ENCODE measurements at places on chromosomes 7 and 10.

DNA sequence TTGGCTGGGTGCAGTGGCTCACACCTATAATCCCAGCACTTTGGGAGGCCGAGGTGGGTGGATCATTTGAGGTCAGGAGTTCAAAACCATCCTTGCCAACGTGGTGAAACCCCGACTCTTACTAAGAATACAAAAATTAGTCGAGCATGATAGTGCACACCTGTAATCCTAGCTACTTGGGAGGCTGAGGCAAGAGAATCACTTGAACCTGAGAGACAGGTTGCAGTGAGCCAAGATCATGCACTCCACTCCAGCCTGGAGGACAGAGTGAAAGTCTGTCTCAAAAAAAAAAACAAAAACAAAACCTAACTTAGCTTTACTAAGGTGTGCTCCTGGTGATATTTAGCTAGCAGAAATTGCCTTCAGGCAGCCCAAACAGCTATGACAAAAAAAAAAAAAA lies 24.3 kb upstream of the VDAC2 start:
- no peak for DNase-seq

DNA sequence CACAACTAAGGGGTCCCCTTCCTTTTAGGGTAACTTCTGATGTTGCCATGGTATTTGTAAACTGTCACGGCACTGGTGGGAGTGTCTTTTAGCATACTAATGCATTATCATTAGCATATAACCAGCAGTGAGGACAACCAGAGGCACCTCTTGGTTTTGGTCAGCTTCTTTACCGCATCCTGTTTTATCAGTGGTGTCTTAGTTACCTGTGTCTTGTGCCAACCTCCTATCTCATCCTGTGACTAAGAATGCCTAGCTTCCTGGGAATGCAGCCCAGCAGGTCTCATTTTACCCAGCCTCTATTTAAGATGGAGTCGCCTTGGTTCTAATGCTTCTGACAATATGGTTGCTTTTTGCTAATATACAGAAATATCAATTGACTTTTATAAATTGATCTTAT lies 54.9 kb downstream of the AHCYL2 start:
- peak; percentile 51 for DNase-seq

DNA sequence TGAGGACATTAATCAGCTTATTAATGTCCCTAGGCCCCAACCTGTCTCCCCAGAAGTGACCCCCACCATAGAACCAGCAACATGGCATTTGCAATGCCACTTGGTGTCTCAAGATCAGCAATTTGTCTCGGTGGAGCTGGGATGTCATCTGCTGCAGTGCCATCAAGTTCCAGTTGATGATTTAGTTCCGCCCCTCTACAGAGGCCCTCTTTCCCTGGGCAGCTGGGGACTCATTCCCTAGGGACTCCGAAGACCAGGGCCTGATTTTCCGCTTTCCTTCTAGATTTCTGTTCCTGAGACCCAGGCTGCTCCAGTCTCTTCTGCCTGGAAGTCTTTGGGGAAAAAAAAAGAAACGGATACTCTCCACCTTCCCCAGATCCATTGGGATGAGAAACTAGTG lies 122.5 kb upstream of the NANOS1 start:
- DNase-seq: no peak

DNA sequence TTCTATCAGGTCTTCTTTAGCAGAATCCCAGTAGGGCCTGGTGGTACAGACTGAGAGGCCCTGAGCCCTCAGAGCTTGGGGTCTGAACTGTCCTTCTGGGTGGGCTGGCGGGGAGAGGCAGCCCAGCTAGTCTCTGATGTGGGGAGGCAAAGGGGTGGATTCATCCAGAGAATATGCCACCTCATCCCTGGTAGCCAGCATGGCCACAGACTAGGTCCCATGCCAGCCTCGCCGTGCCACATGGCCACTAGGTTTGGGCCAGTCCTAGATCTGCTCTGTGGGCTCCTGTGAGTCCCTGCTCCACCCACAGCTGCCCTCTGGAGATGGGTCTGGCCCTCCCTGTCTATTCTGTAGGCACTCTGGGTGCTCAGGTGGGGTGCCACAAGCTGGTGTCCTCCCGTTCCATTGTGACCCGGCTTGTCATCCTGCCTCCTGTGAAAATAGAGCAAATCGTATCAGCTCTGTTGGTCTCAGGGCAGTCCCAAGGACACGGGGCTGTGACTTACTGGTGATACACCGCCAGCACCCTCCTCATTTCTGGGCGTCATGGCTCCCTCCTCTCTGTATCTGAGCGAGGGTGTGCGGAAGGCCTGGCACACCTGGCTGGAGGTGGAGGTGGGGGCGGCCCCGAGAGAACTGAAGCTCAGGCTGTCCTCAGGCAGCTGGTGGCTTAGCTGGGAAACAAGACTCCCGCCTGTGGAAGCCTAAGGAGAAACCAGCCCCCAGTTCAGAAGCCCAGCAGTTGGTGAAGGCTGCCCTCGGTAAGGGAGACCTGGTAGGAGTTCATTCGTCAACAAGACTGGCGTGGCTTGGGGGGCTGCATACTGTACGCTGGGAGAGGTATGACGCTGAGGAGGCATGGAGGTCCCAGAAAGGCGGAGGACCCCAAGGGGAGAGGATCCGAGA lies 33.3 kb downstream of the UNC5B start:
- no peak for DNase-seq

GRCh38 chr10:81426722-81427121 lies 448.3 kb upstream of the NRG3 start:
- DNase-seq: no peak

GRCh38 chr10:115335366-115335765 lies 242.2 kb downstream of the ATRNL1 start:
- DNase-seq: peak; percentile 60

DNA sequence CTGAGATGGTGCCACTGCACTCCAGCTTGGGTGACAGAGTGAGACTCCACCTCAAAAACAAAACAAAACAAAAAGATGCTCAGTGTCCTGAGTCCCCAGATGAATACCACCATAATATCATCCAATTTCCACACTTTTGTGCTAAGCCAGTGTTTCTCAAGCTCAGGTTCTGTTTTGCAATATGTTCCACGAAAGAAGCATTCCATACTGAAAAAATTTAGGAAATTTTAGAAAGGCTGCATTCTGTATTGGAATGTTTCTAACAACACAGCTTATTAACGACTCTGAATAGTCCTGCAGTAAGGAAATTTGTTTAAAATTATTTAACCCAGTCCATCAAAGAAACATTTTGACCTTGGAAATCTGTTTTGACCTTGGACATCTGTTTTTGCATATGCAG lies 142.4 kb downstream of the EPC1 start:
- no peak for DNase-seq

- DNase-seq: no peak
Measured at GRCh38 chr7:25304691-25305090, 76.4 kb upstream of the NPVF start.

- no peak for DNase-seq
Measured at GRCh38 chr7:68173513-68173912, 1176.9 kb downstream of the TYW1 start.

DNA sequence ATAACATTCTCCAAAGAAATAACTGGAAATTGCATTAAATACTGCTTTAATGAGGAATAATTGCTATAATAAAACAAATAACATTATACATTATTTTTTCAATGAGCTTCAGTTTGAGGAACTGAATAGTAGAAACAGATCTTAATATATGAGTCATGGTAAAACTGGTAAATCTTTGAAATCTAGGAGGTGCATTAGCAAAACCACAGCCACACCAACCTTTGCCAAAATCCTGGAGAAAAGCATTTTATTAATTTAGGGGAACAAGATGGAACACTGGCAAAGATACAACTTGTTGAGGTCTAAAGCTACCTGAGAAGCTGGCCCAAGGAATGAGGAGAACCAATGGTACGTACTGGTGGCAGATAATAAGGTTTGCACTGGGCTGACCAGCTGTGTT lies 5.4 kb upstream of the ASL start:
- no peak for DNase-seq

- no peak for DNase-seq
Measured at GRCh38 chr7:126079151-126079550, 1149.5 kb upstream of the POT1 start.

DNA sequence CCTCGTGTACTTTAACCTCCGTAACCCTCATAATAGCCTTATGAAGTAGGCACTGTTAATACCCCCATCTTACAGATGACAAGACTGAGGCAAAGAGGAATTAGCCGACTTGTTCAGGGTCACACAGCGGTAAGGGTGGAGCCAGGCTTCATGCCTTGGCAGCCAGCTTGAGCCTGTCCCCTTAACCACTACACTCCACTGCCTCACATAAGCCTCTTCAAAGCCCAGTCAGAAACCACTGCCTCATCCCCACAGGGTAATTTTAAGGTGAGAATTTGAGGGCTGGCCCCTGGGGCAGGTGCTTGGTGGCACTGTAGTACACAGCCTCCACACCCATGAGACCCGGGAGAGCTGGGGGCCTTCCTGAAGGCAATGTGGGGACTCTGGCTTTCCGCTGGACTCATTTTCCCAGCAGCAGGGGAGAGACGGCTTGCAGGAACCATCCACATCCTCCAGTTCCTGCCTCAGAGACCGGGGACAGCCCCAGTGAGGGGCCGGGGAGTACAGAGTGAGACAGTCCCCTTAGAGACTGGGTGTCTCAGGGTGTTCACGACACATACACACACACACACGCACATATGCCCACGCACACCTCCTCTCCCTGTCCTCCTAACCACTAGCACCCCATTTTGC lies 7.6 kb upstream of the C10orf105 start:
- no peak for DNase-seq

DNA sequence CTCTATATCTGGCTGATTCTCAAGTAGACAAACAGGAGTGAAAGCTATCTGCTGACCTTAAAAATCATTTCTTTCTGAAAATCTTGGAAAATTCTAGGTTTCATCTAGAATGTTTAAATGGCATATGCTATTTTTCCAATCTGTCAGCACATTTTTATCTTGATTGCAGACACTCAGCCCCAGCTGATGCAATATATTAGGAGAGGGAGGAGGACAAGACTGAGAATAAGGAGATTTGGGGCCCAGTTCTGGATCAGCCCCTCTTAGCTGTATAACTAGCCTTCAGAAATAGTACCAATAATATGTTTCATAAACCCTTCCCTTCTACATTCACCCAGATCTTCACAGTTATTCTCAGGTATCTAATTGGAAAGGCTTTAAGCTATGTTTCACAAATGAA lies 131.2 kb downstream of the HDAC9 start:
- DNase-seq: no peak

- no peak for DNase-seq
Measured at GRCh38 chr10:11118686-11119085, 101.0 kb downstream of the CELF2 start.

- no peak for DNase-seq
Measured at GRCh38 chr10:35639021-35639727, 2.9 kb downstream of the FZD8 start.

GRCh38 chr10:28343252-28343651 lies 40.4 kb upstream of the MPP7 start:
- DNase-seq: no peak

DNA sequence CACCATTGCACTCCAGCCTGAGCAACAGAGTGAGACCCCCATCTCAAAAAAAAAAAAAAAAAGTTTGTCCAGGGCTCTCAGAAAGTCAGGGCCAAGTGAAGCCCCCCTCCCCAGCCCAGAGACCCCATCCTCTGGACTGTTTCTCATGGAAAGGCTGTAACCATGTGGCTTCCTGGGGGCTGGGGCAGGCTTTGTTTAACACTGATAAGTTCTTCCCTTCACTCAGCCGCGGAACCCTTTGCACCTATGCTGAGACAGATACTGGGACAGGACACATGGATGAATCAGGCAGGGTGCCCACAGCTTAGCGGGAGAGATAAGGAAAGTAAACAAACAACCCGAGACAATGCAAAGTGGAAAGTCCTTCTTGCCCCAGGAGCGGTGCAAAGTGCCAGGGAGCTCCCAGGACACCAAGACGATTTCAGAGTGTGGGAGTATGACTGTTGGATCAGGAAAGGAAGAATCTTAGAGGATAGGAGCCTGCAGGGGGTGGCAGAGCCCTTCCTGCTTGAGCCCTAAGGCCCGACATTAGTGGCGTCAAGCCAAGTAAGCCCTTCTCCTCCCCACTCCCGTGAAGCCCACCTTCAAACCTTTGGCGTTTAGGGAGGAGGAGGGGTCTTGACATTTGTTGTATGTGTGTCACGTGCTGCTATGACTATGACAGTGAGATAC lies 11.6 kb downstream of the MLXIPL start:
- DNase-seq: no peak

DNA sequence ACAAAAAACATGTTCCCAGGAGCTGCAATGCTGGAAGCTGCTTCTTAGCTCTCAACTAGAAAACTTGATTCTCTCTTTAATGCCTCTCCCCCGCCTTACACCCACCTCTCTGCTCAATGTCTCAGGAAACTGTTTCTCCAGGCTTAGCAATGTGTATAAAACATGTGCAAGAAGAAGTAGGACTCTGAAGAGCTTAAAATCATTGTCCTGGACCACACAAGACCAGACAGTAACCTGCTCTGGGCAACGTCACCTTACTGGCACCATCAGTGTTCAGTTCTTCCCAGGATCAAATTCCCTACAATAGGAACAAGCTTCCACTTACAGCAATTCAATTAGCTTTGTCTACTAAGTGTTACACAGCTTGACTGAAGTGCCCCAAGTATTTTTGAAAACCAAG lies 104.9 kb downstream of the RAPGEF5 start:
- DNase-seq: no peak

DNA sequence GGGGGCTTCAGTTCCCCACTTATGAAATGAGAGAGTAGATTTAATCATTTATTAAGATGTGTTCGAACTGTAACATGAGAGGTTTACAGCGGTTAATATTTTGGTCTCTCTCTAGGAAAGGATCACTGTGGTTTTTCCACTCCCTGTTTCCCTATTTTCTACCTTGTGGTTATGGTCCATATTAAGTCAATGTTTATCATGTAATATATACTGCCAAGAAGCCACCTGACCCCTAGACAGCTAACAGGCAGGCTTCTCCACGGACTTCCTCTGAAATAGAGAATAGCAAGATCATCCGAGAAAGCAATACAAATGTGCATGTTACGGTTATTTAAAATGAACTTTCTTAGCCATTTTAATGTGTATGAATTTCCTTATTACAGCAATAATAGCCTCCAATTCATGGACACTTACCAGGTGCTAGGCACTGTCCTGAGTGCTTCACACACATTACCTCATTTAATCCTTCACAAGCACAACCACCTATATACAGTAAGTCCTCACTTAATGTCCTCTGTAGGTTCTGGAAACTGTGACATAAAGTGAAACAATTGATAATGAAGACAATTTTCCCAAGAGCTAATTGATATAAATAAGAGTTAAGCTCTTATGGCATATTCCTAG lies 835 bp upstream of the COL28A1 start:
- no peak for DNase-seq

GRCh38 chr10:51421853-51422252 lies 277.5 kb downstream of the CSTF2T start:
- DNase-seq: no peak

GRCh38 chr7:5553298-5553877 lies 129.8 kb upstream of the TNRC18 start:
- DNase-seq: no peak

GRCh38 chr7:70608229-70608628 lies 523.7 kb upstream of the GALNT17 start:
- DNase-seq: peak; percentile 41

DNA sequence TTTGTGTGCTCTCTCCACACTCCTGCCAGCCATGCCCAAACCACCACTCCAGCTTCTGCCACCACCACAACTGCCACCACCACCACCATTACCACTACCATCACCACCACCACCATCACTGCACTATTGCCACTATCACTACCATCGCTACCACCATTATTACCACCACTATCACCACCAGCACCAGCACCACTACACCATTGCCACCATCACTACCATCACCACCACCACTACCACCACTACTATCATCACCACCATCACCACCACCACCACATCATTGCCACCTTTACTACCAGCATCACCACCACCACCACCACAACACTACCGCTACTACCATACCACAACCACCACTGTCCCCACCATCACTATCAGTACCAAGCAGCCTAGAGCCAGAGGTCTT lies 26.0 kb upstream of the ZNF800 start:
- no peak for DNase-seq
